ENCODE measurements at places on chromosomes 3 and 15.

- DNase-seq: no peak
These were observed 107.0 kb downstream of the IQSEC1 start for GRCh38 chr3:12965999-12966846.

- DNase-seq: peak; percentile 19
These were observed 15.4 kb upstream of the FGD5 start for GRCh38 chr3:14803101-14803980.

DNA sequence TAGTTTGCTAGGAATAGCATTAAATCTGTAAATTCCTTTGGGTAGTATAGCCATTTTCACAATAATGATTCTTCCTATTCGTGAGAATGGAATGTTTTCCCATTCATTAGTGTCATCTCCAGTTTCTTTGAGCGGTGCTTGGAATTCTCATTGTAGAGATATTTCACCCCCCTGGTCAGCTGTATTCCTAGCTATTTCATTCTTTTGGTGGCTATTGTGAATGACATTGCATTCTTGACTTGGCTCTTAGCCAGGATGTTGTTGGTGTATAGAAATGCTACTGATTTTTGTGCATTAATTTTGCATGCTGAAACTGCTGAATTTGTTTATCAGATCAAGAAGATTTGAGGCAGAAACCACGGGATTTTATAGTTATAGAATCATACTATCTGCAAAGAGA, 690.5 kb upstream of the ALCAM start:
- DNase-seq: peak; percentile 20

DNA sequence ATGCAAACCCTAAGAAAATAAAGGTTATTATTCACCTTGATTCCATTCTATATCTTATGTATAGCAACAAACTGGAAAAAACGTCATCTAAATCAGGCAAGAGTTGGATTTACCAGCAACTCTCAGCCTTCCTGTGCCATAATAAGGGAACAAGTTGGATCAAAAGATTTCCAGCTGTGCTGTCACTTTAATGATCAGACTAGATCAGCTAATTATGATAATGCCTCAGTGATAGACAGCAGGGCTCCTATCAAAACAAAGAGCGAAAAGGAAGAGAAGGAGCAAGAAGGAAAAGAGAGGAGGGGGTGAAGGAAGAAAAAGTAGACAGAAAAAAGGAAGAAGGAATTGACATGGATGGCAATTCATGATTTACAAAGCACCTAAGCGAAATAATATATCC, 36.7 kb upstream of the BCL6 start:
- DNase-seq: no peak

DNA sequence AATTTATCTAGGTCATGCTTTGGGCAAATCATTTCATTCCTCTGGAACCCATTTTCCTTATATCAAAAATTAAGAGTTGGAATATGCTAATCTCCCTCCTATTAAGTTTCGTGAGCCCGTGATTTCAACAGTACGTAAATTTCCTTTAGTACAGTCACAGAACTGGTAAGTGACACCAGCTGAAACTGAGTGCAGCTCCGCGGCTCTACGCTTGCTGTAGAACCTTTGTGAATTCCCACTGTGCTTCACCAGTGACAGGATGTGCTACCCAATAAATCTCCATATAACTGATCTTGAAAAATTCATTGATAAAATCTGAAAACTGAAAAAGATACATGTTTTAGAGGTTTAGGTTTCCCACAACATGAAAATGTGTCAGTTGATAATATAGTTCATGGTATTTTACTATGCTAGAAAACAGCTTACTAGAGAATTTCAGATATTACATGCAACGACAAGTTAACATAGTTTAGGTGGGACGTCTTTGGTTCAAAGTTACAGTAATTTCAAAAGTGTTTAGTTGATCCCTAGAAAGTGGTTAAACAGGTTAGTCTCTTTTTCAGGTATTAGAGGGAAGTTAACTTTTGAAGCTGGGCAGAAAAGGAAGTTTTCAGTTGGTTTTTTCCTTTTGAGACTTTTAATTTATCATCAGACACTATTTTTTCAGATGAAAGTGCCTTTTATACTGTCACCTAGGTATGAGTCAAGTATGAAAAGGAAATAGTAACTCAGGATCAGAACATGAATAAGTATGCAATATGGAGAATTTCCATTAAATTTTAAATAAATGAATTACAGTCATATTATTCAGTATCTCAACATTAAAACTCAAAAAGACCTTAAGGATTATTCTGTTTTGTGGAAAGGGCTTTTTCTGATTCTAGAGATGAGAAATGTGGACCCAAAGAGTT, 57.0 kb downstream of the PPARG start:
- DNase-seq: no peak

GRCh38 chr3:3815206-3815605, 16.0 kb downstream of the LRRN1 start:
- DNase-seq: no peak

DNA sequence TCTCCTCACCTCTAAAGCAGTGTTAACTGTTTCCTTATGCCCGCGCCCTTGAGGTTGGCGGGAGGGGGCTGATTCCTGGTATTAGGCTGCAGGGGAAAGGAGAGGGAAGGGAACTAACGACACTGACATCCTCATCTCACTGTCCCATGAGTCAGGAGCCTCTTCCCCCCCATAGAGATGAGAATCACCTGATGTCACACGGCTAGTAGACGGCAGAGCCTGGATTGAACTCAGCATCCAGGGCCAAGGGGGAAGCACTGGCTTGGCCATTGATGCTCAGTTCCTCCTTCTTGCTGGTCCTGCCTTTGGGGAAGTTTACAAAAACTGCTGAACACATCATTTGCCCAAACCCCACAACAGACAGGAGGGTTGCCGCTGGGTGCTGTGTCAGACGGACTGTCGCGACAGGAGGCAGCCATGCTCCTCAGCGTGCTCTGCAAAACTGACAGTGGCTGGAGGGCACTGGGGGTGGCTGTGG, 38.5 kb downstream of the IDH2 start:
- no peak for DNase-seq

DNA sequence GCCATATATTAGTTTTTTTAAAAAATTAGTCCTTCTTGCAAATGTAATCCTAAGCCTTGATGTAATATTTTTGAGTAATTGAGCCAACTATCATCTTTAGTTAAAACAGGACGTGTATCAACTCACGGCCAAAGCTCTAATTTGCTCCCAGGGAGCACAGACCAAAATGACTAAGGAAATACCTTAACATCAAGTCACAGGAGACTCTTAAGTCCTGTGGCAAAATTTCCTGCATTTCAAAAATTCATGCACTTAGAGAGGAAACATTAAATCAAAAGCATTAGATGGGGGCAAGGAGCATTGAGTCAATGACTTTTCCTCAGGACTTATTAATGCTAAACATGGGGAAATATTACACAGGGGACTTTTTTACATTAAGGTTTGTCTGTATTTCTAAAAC, 276.0 kb downstream of the MFSD1 start:
- peak; percentile 96 for DNase-seq

GRCh38 chr3:143207338-143207961, 87.9 kb downstream of the CHST2 start:
- DNase-seq: peak; percentile 77

DNA sequence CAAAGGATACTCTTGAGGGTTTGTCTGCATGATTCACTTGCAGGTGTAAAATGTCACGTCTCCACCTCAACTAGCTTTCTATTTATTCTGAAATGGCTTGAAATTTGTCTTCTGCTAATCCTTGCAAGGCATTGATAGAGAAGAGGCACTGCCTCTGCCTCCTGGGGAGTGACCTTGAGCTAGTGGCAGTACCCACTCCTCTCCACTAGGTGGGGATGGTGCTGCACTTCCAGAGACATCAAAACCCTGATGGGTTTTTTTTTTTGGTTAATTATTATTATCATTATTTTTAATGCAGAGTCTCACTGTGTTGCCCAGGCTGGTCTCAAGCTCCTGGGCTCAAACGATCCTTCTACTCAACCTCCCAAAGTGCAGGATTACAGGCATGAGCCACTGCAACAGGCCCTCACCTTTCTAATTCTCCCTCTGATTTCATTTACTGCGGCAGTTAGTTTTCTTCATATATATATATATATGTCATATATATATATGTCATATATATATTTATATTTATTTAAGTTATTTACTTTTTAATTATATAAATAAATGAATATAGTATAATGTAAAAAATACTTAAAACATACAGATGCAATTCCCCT, 117.6 kb upstream of the EIF1B start:
- peak; percentile 52 for DNase-seq

- peak; percentile 11 for DNase-seq
These were observed 15.4 kb upstream of the BTLA start for GRCh38 chr3:112514527-112515128.
